ENCODE measurements at places on chromosomes 6 and 20. TPM values are rescaled to one million over a fixed set of nuclear protein-coding genes. Genes with fewer than 3 reads are reported as not detected.

GRCh38 chr6:113651920-113652319 lies 205.2 kb upstream of the MARCKS start:
- no peak overlapping the region for H3K27ac ChIP-seq
- H3K27me3 ChIP-seq: no peaks in the 10 kb centered on the region

Gene F13A1
- total RNA-seq: 1.3 TPM

Gene HLA-DRA
- 2.8 TPM for total RNA-seq

Gene TAB2
- total RNA-seq: 45.3 TPM

Gene TXNDC5
- total RNA-seq: 147 TPM

Data from WTC11 (cell line).